Activated CD4-positive, alpha-beta T cell treated with anti-CD3 and anti-CD28 coated beads, Interleukin-2, amount 50 U/mL, for 48 hours (primary cell): ENCODE measurements at places on chromosomes 3 and 15.
A peak's percentile ranks its signal among the peaks of the same experiment; 100 is the strongest.

GRCh38 chr3:191523148-191523547, 62.2 kb downstream of the PYDC2 start:
- DNase-seq: no peak

- no peak for DNase-seq
Measured at GRCh38 chr3:174220775-174221554, 638.2 kb upstream of the NAALADL2 start.

DNA sequence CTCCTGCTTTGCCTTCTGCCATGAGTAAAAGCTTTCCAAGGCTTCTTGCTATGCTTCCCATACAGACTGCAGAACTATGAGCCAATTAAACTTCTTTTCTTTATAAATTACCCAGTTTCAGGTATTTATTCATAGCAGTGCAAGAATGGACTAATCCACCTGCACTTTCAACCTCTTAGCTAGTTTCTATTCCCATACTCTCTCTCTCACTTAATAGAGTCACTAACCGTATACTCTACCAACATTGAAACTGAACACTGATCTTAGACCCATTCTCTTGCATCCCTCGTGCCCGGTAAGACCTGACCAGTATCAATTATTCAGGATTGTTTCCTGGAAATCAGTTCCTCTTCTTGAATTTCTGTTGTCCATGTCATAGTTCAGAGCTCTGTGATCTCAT, 92.7 kb upstream of the TMC3 start:
- no peak for DNase-seq

- DNase-seq: no peak
Measured at GRCh38 chr3:84961011-84961410, 2.2 kb downstream of the CADM2 start.

GRCh38 chr3:146502887-146503460, 33.6 kb upstream of the PLSCR2 start:
- DNase-seq: no peak

GRCh38 chr3:182179631-182180030, 467.9 kb downstream of the SOX2 start:
- DNase-seq: no peak

DNA sequence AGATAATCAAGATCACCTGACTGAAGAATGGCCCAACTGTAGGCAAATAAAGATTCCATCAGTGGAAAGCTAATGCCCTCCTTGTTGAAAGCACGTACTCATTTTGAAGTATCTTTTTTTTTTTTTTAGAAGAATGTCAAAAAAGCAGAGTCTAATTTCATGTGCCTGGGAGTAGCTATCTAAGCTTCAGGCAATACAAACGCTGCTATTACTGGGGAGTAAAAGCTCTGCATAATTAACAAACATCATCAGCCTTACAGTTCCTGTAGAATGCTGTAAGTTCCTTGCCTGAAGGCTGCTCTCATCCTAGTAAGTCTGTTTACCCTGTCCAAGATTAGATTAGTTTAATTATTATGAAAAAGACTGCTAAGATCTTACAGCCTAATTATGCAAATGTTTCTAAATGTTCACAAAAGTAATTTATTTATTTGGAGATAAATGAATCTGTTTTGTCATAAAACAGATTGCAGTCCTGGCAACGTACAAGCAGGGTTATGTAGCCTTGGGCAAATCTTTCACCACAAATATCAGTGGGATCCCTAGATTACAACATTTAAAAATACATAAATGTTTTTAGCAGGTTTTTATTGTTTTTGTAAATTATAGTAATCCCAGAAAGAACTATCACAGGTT, 451.3 kb upstream of the AGTR1 start:
- no peak for DNase-seq

DNA sequence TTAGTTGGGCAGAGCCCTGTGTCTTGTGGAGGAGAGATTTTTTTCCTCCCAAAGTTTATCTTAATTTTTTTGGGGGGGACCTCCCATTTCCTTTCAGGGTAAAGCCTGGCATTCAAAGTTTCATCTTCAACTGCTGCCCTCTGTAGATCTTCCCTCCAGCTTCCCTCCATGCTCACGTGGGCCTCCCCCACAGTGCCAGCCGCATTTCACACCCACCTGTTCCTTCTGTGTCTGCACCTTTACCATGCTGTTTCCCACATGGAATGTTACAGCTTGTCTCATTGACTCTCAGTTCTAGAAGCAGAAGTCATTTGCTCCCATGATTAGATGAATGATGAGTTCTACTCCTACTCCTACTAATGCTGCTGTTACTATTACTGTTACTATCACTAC, 6.5 kb downstream of the CELF6 start:
- DNase-seq: no peak

GRCh38 chr3:97763586-97764406, 762 bp upstream of the ARL6 start:
- no peak for DNase-seq

GRCh38 chr3:172070802-172071201, 31.4 kb downstream of the FNDC3B start:
- no peak for DNase-seq

DNA sequence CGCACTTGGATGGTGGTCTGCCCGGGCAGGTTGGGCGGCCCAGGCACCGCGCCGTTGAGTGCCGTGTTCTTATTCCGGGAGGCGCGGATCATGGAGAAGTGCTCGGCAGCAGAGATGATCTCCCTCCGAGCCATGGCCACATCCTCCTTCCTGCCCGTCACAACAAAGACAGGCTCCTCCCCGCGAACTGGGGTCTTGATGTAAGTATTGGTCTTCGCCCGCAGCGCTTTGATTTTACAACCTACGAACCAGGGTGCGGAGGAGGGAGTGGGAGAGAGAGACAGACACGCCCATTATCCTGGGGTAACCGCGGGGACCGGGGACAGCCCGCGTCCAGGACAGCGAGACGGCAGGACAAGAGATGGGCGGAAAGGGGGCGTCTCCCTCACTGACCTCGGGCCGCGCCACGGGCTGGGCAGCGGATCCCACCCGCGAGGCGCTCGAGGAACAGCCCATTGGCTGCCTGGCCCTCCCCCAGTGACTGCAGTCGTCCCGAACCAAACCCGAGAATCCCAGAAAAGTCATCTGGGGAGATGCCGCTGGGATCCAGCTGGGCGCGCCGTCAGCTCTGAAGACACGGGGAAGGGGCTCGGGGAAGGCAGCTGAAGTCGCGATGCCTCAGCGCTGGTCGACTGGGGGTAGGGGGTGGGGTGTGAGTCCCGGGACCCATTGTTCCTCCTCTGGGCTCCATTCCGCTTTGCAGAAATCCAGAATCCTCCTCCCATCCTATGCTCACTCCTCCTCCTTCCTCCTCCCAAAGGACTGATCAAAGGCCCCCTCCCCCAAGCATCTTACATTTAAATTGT, 1.2 kb downstream of the MEX3B start:
- DNase-seq: peak; percentile 25

DNA sequence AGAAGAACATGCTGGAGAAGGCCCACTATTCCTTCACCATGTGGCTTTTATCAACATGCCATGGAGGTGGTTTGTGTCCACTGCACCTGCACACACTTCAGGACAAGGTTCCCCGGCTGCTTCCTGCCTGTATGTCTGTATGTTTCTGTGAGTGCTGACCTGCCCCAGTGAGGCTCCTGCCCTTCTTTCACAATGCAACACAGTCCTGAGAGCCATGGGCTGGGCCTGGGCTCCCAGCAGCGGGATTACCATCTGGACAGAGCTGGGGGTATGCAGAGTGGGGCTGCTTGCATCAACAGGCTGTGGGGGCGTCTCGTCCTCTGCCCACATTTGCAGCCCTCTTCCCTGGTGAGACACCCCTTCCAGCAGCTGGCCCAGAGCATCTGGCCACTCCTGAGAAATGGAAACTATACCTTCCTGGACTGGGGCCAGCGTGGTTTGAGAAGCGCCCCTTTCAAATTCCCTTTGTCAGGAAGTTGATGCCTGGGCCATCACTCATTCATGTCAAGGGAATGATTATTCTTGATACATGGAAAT, 29.3 kb upstream of the C15orf39 start:
- DNase-seq: no peak

- DNase-seq: no peak
Measured at GRCh38 chr3:168511428-168512014, 415.8 kb upstream of the GOLIM4 start.

DNA sequence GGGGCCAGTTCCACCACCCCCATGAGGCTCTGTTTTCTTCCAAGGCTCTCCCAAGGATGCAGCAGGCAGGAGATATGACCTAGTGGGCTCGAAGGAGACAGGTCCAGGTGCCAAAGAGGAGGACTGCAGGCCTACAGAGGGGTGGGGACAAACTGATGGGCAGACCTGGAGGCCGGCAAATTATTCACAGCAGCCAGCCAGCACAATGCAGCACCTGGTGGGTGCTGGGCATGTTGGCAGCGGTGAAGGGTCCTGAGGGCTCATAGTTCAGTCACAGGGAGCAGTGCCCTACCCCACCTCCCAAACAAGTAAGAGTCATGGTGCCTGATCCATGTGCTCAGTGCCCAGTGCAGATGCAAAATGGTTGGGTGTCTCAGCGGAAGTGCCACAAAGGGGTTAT, 171.7 kb downstream of the ABHD5 start:
- no peak for DNase-seq

DNA sequence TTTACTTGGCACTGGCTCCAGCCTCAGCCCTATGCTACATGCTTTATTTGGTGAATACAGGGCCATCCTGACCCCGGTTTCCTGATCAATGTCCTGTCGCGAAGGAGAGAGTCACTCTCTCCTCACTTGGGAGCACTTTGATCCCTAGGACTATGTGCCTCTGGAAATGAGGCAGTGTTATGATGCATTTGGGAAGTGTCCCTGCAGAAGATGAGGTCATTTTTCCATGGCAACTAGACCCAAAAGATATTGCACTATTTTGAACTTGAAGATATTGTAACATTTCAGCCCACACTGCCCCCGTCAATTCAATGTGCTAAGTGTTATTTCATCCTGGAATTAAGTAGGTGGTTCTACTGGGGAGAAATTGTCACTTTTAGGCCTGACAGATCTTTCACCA, 68.0 kb downstream of the LRRK1 start:
- no peak for DNase-seq

GRCh38 chr15:41990691-41991090, 18.3 kb upstream of the EHD4 start:
- no peak for DNase-seq

DNA sequence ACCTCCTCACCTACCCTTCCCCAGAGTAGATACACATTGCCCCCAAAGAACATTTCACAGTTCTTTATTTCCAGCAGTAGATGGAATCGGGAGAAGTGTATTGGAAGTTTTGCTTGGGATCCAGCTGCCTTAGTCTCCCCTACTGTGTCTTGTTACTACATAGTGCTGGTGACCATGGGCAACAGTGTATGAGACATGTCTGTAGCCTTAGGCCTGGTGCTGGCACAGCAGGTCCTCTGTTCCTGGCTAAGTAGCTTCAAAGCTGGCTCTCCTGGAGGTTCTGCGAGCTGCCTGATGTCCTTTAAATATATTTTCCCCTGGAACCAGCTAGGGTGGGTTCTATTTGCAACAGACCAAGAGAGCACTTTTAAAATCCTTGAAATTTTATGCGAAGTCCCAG, 174.7 kb downstream of the THSD4 start:
- DNase-seq: no peak

DNA sequence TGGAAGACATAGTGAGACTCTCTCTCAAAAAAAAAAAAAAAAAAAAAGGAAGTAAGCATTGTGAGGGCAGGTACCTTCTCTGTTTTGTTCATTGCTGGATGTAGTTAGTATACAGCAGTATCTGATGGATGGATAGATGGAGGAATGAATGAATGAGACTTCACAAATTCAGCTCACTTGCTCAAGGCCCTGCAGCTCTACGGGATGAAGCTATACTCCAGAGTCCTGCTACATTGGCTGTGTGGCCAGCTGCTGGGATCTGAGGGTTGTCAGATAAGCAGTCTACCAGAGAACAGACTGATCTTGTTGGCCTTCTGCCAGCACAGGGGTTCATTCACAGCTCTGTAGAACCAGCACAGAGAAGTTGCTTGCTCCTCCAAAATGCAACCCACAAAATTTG, 35.0 kb downstream of the MLH1 start:
- DNase-seq: no peak

GRCh38 chr15:23411841-23412240, 35.2 kb downstream of the GOLGA6L2 start:
- DNase-seq: no peak

GRCh38 chr3:143081844-143082778, 37.5 kb upstream of the CHST2 start:
- peak; percentile 23 for DNase-seq

GRCh38 chr3:124985349-124985748, 50.8 kb upstream of the MUC13 start:
- DNase-seq: no peak

DNA sequence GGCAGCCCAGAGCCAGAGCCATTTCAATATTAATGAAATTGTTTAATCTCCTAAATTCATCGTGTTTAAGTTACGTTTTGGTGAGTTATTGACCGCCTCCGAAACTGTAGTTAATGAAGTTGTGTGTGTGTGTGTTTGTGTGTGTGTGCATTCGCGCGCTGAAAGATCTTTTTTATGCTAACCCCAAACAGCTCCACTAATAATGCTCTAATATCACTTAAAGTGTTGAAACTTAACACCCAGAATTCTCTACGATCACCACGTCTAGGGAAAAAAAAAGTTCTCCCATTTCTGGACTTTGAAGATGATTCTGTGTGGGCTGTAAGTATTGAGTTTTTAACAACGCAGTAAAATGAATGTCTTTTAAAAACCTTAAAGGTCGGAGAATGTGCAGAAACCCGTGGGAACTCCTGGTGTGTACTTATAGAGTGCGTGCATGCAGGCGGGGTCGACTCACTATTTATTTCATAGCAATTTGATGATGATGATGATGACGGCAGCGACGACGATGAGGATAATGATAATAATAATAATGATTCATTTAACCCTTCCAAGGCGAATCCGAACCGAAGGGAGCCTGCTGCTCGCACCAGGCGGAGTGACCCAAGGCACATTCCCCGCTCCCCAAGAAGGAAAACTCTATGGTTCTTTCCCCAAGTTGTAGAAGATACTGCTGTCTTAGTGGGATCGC, 1.4 kb upstream of the FOXB1 start:
- no peak for DNase-seq

DNA sequence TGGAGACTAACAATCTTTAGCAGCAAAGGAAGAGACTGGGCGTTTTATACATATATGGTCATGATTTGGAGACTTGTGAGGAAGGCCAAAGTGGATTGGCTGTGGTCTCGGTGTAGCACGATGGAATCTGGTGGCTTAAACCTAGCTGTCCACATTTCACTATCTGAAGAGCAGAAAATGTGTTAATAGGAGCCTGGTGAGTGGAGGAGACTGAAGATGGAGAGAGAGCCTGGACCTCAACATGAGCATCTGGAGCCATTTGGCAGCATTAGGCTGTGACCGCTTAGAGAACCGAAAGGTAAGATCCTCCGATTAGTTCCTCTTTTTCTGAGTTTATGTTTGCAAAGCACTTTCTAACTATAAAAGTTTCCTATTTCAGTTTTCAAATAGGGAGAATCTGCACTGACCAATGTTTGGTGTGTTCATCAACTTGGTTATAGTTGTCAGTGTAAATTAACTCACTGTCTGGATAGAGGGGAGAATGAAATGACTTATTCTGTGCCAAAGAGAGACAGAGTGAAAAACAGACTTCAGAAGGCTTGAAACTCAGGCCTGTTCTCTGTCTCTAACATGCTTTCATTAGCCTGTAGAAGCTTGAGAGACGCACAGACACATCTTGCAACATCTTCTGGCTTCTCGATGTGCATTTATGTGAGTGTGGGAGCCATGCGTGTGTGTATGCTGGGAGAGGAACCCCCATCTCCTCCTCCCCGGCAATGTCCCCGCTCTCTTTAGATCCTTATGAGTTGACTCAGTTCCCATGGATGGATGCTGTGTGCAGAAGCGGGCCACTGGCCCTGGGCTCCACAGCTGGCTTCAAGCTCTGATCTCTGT, 244.7 kb upstream of the TBL1XR1 start:
- DNase-seq: no peak

- peak; percentile 1 for DNase-seq
Measured at GRCh38 chr3:99753268-99753975, 64.2 kb upstream of the CMSS1 start.

GRCh38 chr3:61139686-61140085, 111.6 kb downstream of the FHIT start:
- DNase-seq: no peak
